Activated CD4-positive, alpha-beta T cell treated with anti-CD3 and anti-CD28 coated beads, Interleukin-2, amount 50 U/mL, for 24 hours (primary cell): ENCODE measurements at places on chromosomes 4 and X.

- DNase-seq: no peak
Measured at GRCh38 chr4:142345924-142346323, 500.2 kb downstream of the INPP4B start.

GRCh38 chrX:11290416-11291102 lies 2.7 kb upstream of the AMELX start:
- DNase-seq: no peak

DNA sequence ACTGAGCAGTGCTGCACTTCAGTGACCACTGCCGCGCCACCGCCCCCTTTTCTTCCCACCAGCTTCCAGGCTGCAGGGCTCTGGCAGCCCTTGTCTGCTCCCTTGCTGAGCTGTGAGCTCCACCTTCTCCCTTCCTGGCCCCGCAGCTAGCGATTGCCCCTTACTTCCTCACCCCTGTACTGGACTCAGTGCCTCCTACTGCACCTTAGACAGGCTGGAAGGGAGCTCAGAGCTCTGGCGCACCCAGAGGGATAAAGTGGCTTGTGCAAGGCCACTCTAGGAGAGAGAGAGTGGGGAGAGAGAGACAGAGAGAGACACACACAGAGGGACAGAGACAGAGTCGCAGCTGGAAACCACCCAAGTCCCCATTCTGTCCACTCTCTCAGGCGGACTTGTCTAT lies 6.0 kb downstream of the RASL11B start:
- no peak for DNase-seq

DNA sequence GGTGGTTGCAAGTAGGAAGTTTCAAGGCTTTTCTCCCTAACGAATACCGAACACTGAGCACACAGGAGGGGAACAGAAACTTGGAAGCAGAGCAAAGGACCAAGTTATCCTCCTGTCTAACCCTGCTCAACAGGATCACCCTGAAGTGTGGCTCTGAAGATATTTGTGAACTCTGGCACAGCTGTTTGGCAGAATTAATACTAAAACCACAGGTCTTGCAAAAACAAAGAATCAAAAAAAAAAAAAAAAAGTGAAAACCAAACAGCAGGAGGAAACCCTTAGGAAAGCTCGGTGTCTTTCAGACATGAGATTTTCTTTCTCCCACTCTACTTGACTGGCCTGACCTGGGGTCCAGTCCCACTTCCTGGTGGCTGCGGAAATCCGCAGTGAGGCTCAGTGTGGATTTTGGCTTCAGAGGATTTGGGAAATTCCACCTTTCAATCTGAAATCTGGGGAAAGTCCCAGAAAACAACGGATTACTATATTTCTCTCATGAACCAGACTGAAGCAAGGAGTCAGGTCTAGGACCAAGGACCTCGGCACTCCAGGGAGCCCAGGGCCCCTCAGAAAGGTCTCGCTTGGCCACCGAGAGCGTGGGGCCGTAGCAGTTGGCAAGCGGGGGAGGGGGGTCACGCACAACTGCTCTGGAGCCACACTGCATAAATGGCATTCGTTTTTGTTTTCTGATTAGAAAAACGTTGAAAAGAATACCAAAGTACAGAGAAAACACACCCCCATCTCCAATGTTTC lies 867 bp downstream of the TIFA start:
- no peak for DNase-seq

DNA sequence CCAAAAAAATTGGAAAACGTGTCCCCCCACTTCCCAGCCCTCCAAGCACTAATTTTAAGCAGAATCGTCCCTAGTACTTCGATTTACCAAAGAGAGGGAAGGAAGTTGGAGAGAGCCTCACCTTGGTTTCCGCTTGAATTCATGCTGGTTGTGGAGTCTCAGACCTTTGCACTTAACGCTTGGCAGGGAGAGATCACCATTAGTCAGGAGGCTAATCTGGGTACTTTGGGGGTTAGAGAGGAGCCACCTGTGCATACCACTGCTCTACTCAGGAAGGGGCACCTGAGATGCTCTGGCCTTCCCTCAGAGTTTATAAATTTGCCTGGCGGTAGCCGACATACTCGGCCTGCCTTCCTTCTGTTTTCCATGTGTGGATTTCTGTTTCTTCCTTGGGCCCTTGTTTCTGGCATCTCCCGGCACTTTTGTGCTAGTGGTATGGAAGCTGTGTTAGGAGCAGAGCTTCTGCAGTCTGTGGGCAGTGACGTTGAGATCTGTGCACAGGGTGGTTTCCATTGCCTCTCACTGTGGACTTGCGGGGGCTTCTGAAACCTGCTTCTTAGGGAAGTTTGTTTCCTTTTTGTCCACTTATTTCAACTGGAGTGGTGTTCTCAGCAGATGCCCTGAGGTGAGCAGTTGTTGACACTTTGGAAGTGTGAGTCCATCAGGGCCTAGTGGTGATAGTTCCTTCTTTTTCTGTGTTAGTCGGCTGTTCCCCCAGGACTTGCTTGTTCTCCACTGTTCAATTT lies 104.2 kb downstream of the TMEM131L start:
- DNase-seq: no peak

DNA sequence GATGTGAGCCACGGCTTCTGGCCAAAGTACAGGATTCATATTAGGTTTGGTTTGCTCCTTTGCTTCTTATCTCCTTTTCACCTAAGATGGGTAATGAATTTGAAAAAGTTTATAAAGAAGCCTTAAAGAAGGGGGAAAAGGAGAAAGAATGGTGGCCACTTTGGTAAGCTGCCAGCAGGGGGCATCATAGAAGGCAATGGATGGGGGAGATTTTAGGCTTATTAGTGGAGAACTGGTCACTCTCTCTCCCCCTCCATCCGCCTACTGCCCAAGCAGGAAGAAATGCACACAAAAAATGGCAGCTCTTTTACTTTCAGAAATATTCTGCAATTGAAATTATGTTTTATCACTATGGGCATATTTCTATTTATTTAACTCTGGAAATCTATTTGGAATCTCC lies 32.0 kb downstream of the SPARCL1 start:
- DNase-seq: no peak

GRCh38 chr4:15902746-15903145 lies 35.8 kb downstream of the FGFBP1 start:
- no peak for DNase-seq

DNA sequence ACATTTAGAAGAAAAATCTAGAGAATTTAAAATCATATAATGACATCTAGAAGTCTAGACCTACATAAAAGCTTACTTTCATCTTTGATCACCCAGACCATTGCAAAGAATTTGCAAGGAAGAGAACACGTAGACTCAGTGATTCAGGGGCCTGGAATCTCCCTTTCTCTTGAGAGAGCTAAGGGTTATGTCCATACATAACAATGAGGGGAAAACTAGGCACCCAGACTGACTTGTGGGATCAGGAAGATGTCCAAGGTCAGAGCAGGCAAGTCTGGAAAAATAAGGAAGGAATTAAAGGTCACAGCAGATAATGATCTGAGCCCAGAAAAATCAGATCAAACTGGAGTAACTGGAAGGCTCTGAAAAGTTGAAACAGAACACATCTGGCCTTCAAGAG lies 198.4 kb upstream of the SFRP2 start:
- DNase-seq: no peak

DNA sequence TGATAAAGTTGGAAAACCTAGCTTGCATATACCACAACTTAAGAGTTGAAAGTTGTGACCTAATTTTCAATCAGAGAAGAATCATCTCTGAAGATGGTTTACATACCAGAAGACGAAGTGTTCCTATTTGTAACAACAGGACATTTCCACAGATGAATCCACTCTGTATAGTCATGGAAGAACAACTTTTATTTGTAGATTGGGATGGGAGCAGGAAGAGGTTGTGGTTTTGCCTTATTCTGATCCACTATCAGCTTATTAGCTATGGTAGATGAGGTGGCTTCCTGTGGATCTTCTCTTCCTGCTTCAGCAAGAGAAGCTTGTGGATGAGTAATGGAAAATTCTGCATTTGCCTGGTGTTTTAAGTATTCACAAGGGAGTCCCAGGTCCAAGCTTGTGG lies 18.6 kb upstream of the SUPT20HL1 start:
- DNase-seq: no peak

DNA sequence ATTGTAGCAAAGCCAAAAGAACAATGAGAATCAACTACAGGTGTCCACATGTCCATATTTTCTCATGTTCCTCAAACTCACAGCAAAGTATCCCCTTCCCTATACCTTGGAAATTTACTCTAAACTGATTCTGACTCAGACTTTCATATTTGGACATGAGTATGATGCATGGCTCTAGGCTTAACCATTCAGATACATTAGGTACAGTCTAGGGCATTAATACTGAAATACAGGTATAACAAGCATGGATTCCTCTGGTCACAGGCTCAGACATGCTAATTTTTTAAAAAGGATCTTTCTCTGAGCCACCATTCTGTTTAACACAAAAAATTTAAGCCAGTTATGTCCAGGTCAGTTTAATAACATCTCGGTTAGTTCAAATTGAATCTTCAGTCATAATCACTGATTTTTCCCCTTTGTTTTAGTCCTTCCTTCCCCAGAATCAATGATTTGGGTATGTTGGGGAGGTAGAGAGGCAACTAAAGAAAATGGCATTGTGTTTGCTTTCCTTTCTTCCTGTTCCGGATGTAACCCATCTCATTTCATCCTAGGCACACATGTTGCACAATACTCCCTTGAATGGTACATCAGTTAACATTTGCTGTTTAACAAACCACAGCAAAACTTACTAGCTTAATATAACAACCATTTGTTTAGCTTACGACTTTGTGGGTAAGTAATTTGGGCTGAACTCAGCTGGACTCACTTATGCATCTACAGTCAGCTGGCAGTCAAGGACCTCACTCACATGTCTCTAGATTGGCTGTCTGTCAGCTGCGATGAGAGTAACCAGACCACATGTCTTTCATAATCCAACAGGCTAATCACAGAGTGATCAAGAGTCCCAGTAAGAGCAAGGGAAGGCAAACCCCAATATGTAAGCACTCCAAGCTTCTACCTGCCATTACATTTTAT lies 75.3 kb upstream of the GRIA3 start:
- no peak for DNase-seq

DNA sequence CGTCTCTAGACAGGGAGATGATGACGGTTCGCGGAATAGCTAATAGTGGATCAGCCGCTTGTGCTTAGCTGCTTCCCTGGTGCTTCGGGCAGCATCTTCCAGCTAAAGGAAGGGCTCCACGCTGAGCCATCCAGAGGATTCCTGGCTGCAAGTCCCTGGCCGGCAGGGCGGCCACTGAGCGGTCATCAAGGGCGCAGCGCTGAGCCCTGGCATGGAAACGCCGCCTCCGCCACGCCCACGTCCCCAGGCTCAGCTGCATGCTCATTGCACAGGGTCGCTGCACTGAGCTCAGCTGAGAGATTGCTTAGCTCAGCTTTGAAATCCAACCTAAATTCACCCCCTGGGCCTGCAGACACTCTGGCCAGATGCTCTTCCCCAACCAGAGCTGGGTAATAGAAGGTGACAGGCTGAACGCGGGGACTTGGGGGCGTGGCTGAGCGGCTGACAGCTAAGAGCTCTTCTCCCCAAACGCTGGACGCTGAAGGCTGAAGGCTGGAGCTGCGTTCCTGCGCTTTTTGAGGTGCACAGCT lies 118.2 kb upstream of the KIT start:
- DNase-seq: no peak

- no peak for DNase-seq
Measured at GRCh38 chr4:3612281-3612680, 80.1 kb upstream of the LRPAP1 start.

- no peak for DNase-seq
Measured at GRCh38 chr4:113467581-113467980, 294.0 kb downstream of the CAMK2D start.

DNA sequence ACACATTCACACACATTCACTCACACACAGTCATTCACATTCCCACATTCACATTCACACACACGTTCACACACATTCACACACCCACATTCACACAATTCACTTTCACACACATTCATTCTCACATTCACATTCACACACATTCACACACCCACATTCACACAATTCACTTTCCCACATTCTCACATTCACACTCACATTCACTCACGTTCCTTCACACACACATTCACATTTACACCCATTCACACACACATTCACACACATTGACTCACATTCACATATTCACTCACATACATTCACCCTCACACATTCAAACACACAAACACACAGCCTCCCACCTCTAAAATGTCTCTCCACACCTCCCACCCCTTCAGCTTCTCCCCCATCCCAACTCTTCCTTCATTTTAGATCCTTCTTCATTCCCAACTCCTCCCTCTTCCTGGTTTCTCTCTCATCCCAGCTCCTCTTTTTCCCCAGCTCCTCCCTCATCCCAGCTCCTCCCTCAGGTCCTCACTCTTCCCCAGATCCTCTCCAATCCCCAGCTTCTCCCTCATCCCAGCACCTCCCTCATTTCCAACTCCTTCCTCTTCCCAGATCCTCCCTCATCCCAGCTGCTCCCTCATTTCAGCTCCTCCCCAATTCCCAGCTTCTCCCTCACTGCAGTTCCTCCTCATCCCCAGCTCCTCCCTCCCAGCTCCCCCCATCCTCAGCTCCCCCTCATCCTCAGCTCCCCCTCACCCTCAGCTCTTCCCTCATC lies 111.0 kb downstream of the FAM53A start:
- no peak for DNase-seq

GRCh38 chr4:48224606-48225005 lies 45.0 kb downstream of the TEC start:
- no peak for DNase-seq

GRCh38 chr4:1002131-1002630 lies 9.0 kb upstream of the SLC26A1 start:
- DNase-seq: no peak

DNA sequence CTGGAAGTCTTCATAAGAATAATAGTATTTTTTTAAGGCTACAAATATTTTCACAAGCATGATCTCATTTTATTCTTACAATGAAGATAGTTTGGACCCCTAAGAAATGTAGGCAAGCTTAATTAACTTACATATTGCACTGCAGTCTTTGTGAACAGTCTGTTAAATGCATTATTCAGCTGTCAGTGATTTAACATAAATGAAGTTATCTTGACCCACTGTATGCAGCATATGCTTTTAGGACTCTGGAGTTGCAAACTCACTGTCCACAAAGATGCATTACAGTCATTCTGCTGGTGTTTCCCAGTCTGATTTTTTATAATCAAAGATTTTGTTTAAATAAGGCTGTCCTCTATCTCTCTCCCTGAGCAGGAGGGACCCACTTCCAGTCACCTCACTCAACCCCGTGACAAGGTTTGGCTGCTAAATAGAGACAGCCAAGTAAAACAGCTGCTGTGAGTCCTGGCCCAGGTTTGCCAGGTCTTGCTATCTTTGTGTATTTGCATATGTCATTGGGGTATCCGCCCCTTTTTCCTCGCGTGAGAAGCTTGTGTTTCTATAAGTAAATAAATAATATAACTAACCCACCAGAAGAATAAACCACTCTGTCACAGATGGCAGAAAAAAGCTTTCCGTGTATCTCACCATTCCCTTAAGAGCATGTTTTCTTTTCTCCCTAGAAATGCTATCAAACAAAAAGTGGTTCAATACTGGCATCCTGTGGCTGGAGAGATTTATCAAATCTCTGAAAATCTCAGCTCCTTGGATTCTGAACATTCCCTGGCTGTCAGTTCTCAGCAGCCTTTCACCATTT lies 67.0 kb downstream of the SLC7A11 start:
- DNase-seq: no peak

- no peak for DNase-seq
Measured at GRCh38 chr4:163568843-163569242, 74.4 kb downstream of the TMA16 start.

GRCh38 chr4:5753766-5754528 lies 42.9 kb downstream of the EVC start:
- no peak for DNase-seq

GRCh38 chrX:3669841-3670475 lies 43.5 kb downstream of the PRKX start:
- no peak for DNase-seq

GRCh38 chr4:3807822-3808496 lies 41.8 kb downstream of the ADRA2C start:
- no peak for DNase-seq

GRCh38 chr4:187940299-187940698 lies 55.3 kb upstream of the ZFP42 start:
- DNase-seq: no peak
